Camera-type eye (tissue), 1 donor: ENCODE measurements at places on chromosomes 5 and 9. TPM values are rescaled to one million over a fixed set of nuclear protein-coding genes. Genes with fewer than 3 reads are reported as not detected.

Gene SLC27A6
- total RNA-seq = 7.6 TPM

Gene PCDHA13
- 9.7 TPM for total RNA-seq

Gene PCDHA6
- total RNA-seq = 5.6 TPM

Gene ANKRD55
- 12.5 TPM for total RNA-seq

Gene GRK6
- 22.2 TPM for total RNA-seq

Gene SNX18
- total RNA-seq = 46.2 TPM
